ENCODE measurements at places on chromosomes 7 and 10. TPM values are rescaled to one million over a fixed set of nuclear protein-coding genes. Genes with fewer than 3 reads are reported as not detected.

Gene TEX47
- total RNA-seq = not detected

DNA sequence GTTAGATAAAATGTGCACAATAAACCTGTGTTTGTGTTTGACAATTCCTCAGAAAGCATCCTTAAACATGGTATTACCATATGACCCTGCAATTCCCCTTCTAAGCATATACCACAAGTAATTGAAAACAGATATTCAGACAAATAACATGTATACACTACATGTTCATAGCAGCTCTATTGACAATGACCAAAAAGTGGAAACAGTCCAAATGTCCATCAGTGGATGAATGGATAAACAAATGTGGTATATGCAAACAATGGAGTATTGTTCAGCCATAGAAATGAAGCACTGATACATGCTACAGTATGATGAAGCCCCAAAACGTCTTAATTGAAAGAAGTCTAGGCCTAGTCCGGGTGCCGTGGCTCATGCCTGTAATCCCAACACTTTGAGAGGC lies 280.1 kb downstream of the OTUD1 start:
- no peak for DNase-seq

- no peak for DNase-seq
Observed at GRCh38 chr10:58642916-58643428, 130.3 kb downstream of the BICC1 start.

DNA sequence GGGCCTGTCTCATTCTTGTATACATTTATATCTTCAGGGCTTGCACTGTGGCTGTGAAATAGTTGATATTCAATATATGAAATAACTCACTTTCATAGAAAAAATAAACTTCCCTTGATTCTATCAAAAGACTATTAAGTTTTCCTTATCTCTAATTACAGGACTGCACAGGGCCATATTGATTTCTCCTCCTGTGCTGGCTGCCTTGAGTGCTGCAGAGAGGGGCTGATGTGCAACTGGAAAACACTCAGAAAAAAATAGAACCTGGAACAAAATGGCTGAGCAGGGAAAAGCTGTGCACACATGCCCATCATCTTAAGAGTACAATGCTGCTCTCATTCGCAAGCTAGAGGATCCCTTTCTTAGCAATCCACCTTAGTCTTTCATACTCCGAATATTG lies 5.9 kb upstream of the HDAC9 start:
- no peak for DNase-seq

Gene TMEM26
- not detected for total RNA-seq

DNA sequence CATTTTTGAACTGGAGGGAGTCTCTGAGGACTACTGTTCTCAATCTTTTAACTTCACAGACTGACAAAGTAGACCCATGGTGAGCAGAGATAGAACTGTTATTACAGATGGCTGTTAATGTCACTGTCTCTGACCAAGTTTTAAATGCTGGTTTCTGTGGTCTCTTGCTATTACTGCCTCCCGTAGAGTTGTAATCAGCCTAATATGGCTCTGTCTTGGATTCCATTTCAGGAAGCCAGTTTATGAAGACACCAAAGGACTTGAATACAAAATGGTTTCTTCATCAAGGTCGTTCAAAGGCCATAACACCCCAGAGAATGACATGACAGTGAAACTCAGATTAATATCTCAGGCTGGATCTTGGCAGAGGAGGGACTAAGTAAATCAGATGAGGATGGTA lies 3.9 kb downstream of the SFRP4 start:
- DNase-seq = no peak

Gene VSTM2A
- total RNA-seq = not detected

DNA sequence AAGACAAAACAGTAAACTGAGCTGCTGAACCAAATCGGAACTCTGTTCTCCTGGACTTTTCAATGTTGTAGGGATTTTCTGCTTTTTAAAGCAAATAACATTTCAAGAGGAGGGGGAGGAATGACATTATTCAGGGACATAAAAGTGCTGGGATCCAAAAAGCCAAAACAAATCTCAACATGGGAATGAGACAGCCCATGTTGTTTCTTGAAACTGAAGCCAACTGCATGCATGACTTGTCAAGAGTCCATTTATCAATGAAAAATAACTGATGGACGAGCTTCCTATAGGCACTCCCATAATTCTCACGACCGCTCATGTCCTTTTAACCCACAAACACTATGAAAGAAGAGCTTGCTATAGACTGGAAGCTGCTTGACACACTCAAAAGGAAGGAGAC lies 27.8 kb downstream of the FAM53B start:
- DNase-seq = no peak

GRCh38 chr10:12902135-12902572 lies 99.4 kb downstream of the CCDC3 start:
- peak; percentile 81 for DNase-seq

Gene ADCYAP1R1
- total RNA-seq = 0.11 TPM

DNA sequence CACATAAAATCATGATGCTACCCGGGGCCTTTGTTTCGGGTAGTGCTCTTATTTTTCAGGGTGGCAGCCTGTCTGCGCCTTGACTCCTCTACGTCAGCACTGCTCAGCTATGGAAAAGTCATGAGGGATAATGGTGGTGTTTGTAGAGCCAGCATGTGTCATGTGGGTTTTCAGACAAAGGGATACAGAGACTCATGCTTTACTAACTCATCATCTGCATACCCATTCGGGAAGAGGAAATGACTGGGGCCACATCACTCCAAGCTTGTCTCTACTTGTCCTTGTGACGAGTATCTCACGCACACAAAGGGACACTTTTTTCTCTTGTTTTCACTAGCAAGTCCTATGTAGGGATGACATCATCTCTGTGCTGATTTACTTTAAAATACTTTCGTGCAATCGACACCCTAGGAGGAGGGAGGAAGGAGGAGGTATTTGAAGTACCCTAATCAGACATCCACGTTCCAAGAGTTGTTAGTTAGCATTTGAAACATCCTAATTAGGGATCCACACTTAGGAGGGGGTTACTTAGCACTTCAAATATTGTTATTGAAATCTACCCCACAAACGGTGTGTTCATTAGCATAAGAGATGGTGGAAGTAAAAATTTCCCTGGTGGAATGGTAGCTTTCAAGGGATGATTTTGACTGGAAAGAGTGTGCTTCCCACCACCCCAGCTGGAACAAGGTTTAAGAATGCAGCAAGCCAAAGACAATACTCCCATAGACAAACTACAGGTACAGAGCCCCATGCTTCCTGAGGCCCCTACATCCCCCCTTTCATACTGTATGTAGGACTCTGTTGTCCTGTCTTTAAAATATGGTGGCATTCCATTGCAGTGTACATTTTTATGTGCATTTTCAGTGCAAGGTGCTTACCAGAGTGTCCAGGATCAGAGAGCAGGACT lies 52.0 kb downstream of the THNSL1 start:
- peak; percentile 66 for DNase-seq

Gene JAZF1
- 1.5 TPM for total RNA-seq

Gene TMEM130
- 0.31 TPM for total RNA-seq

GRCh38 chr7:50564640-50565558 lies at the start of gene DDC:
TSS of gene DDC (minus strand) at chr7:50565405. CDS start at chr7:50544085, 21,320 bp downstream.
- DNase-seq = no peak

DNA sequence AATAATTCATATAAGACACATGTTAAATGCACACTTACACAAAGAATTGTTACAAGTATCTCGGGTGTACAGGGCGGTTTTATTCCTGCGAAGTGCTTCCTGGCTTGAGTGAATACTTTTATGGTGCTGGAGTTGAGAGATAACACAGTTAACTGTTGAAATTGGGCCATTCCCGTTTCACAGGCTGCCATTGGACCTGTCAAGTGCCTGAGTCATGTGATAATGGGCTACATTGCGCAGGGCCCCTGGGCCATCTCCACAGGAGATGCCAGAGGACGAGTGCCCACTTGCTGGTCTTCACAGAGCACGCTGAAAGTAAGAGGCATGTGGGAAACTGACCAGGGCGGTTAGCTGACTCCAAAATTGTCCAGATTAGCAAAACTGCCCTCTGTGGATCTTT lies 4.8 kb downstream of the FBH1 start:
- no peak for DNase-seq

Gene PROSER2
- 40.4 TPM for total RNA-seq

DNA sequence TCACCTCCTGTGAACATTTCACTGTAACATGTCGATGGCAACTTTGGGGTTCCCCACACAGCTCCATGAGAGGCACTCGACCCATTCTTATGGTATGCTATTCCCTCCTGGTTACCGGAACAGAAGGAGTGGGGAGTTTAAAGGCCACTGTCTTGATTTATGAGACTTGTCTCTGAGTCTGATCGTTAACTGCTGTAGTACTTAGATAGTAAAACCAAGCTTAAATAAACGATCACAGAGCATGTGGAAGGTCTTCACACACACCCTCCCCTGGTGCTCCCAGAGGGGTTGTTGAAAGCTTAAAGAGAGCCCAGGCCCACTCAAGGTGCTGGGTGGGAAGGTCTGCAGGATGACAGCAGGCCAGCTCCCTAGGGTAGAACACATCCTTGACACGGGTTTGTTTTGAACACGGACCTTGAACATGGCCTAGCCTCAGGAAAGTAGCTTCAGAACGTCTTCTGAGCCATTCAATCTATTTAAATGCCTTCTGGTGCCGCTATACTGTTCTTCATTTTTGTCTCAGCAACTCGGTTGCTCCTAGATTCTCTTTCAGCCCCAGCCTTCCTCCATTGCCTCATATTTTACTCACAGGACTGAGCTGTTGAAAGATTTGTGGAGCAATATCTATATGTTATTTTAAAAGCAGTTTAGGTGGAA lies 335.3 kb downstream of the FGFR2 start:
- DNase-seq = no peak

DNA sequence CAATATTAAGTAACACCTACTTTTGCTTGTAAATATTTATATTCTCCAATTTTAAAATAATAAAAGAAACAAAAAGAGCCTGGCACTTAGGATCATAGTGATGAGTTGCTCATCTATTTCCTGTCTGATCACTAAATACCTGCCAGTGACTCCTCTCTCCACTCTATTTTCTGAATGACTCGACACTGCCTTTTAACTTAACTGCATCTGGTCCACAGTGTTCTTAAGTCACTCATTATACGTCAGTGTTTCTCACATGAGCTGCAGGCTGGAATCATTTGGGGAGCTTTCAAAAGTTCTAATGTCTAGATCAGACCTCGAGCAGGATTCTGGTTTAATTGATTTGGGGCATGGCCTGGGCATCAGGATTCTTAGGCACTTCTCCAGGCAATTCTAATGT lies 78.0 kb upstream of the AGBL3 start:
- no peak for DNase-seq

DNA sequence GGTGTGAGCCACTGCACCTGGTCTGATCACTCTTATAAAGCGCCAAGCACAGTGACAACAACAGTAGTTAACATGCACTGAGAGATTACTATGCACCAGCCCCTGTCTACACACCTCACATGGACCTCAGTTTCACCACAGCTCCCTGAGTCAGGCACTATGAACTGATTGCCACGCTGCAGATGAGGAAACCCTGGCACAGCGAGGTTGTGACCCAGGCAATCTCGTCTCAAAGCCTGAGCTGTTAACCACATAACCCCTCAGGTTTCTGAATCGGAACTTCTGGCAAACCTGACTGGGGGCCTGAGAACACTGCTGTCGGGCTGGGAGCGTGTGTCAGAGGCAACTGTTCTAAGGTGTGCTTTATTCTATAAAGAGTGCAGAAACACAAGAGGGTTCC lies 150.8 kb downstream of the RNF216 start:
- DNase-seq = no peak

Gene FXYD4
- not detected for total RNA-seq

Gene ASZ1
- not detected for total RNA-seq

Gene ARHGAP22
- 0.79 TPM for total RNA-seq

Gene TMEM176B
- total RNA-seq = 2.2 TPM

GRCh38 chr10:126777714-126778113 lies 107.2 kb upstream of the C10orf90 start:
- no peak for DNase-seq

DNA sequence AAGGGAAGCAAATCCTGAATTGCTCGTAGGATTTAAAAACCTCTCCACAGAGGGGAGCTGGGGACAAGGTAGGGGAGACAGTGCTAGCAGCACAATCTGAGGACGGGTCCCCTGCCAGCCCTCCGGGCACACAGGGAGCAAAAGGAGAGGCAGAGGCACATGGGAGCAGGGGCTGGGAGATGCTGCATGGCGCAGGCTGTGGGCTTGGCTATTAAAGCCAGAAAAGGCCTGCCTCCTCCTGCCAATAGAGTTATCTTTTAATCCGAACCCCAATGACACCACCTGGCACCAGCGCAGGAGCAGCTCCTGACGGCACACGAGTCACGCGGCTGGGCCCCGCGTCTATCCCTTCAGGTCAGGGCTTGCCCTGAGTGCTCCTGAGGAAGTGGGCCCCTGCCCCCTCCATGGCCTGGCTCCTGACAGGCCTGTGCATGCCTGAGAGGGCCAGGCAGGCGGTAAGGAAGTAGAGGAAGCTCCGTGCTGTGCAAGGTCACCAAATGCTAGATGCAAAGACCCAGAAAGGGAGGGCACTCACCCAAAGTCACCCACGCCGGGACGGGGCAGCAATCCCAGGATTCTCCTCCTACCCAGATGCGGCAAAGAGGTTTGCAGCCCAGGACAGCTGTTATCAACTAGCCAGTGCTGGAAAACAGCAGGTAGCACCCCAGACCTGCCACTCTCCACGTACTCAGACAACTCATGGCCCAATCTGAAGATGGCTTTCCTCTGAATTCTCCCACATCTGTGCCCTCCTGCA lies 28.1 kb downstream of the DLG5 start:
- DNase-seq = no peak

GRCh38 chr10:90785782-90786181 lies 72.1 kb downstream of the HTR7 start:
- no peak for DNase-seq

Gene PRKG1
- 0.17 TPM for total RNA-seq

Gene HMX3
- total RNA-seq = 0.26 TPM

DNA sequence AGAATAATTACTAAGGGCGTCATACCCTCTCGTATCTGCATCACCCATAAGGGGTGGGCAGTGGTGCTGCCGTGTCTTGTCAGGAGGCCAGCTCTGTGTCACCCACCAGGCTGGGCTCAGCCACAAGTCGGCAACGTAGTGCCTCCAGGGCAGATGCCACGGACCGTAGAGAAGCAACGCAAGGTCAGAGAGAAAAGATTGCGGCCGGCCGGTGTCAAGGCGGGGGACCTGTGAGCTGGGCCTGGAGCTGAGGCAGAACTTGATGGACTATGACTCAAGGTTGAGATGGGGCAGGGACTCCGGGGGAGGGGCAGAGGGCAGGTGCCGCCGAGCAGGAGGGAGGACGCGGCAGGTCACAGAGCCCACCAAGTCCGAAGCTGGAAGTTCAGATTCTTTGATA lies 29.5 kb downstream of the FOXK1 start:
- no peak for DNase-seq

- no peak for DNase-seq
Observed at GRCh38 chr7:30322271-30323005, 38.0 kb downstream of the ZNRF2 start.

All from A673 (cell line).